ENCODE measurements at places on chromosomes 2 and 18.

DNA sequence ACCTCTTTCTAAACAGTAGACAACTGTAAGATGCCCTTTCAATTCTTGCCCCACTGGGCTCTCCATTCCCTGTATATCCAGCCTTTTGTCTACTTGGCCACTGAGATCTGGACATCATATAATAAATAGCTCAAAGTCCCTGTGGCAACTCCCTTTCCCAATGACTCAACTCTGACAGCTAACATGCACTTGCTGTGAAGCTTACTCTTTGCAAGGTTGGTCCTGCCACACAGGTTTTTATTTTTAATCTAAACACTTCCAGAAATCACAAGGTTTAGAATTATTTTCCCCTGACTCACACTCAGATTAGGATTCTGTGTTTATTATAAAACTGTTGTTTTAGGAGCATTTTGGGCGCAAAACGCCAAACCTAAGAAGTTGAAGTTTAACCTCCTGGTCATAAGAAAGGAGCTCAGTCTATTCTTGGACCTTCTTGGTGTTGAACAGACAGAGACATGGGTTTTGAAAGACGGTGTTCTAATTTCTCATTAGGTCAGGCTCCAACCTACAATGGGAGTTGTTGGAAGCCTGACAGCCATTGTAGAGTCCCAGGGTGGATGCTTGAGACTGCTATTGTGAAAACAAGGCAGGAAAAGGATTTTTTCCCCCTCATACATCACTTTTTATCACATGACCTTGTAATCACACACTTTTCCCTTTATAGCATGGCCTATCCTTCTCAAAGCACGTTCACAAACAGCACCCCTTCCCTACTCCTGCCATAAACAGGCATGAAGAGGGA lies 124.7 kb upstream of the SERPINE2 start:
- no peak for DNase-seq

DNA sequence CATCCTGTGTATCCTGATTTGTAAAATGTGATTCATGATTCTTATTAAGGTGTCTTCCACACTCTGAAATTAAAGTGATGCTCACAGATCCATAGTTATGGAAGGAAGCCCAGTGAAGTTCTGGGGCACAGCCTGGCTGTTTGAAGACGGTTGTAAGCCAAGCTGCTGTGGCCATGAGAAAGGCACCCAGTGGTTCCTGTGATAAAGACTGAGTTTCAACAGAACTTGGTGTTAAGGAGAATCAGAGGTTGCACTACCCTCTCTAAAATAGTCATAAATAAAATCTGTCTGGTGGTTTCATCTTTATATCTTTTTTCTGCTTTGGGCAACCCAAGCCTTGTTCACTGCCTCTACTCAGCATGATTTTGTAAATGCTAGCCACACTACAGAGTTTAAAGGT lies 32.2 kb upstream of the SPOPL start:
- DNase-seq = no peak

DNA sequence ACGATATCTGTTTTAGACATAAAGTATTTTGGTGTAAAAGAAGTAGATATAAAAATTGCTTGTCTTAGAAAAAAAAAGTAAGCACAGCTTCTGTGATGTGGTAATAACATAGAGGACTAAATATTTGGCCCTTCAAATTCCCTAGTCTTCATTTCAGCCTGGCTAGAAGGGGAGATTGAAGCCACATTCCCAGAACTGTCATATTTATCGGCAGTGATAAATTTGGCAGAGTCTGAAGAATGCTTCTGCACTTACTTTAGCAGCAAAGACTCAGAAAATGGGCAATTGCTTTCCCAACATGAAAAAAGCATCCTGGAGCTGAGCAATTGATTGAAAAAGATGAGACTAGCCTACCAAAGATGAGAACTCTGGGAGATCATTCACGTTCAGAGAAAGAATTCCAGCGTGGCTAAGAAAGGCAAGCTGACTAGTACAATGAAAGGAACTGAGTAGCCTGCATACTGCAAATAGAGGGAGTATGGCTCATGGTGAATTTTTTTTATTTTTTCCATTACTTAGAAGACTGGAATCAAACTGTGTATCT lies 278.7 kb upstream of the KLHL29 start:
- DNase-seq = no peak

DNA sequence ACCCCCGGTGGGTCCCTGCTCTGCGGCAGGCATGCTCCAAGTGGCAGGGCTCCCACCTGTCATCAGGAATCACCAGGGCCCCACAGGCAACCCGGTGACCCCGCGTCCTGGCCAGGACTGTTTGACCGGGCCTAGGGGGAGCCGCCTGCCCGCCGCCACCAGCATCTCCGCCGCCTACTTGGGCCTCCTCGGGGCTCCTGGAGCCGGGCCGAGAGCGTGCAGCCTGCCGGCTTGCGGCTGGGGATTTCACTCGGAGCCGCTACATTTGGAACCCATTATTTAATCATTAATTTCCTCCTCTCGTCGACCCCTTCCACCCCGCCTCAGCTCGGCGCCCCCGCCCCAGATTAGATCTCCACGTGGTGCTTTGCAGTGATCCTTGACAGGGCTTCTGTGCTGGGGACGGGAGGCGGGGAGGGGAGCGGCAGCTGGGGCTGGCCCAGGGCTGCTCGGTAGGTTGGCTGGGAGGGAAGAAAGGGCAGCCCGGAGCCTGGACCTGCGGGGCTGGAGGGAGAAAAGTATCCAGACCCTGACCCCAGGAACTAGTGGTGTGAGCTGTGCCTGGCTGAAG lies 295.4 kb downstream of the CYP26B1 start:
- no peak for DNase-seq
